NCI-H1694 (cell line): ENCODE measurements at places on chromosomes 12 and 14.
A peak's percentile ranks its signal among the peaks of the same experiment; 100 is the strongest.

GRCh38 chr12:104747330-104747729, 210.8 kb downstream of the SLC41A2 start:
- no peak for DNase-seq

- DNase-seq, result no peak
These were observed 2.0 kb upstream of the ZNF385A start for GRCh38 chr12:54386403-54387113.

DNA sequence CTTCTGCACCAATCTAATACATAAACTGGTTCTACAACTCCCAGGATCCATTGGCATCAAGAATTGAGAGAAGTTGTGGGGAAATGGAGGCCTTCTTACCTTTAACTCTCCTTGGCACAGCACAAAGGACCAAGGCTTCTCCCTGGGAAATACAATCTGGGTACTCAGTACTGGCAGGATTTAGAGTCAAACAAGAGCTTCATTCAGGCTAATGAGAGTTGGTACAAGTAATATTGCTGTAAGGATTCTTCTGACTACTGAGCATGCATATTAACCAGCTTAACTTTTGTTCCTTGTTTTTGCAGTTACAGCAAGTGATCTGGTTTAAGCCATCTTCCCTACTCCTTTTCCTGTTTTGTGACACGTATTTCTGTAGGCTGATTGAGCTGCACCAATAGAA, 76.2 kb upstream of the FERMT2 start:
- DNase-seq, result no peak

DNA sequence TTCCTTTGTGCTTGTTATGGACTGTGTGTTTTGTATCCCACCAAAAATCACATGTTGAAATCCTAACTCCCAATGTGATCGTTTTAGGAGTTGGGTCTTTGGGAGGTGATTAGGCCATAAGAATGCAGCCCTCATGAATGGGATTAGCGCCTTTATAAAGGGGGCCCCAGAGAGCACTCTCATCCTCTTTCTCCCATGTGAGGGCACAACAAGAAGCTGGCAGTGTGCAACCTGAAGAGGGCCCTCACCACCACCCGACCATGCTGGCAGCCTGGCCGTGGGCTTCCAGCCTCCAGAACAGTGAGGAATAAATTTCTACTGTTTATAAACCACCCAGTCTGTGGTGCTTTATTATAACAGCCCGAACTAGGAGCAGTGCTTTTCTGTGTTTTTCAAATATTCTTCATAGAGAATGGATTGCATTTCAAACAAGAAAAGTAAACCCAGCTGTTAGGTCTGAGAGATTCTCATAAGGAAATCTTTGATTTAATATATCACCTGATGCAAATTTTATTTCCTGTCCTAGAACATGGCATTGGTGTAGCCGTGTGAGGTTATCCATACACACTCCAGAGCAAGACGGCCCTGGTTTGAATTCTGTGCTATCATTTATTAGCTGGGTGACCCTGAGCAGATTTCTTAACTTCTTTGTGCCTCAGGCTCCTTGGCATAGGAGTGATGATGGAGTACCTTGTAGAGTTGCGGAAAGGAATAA, 27.8 kb downstream of the HSPB8 start:
- DNase-seq, result peak; percentile 33

DNA sequence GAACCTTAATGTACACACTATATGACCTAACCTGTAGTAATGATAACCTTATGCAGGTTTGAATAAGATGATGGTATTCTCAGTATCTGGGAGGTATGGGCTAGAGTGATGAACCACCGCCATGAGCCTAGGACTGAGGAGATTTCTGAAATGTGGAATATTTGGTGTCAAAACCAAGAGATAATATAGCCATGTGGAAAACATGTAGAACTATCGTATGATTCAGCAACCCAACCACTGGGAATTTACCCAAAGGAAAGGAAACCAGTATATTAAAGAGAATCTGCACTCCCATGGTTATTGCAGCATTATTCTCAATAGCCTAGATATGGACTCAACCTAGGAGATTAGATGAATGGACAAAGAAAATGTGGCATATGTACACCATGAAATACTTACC, 271.7 kb upstream of the BTG1 start:
- DNase-seq, result no peak

DNA sequence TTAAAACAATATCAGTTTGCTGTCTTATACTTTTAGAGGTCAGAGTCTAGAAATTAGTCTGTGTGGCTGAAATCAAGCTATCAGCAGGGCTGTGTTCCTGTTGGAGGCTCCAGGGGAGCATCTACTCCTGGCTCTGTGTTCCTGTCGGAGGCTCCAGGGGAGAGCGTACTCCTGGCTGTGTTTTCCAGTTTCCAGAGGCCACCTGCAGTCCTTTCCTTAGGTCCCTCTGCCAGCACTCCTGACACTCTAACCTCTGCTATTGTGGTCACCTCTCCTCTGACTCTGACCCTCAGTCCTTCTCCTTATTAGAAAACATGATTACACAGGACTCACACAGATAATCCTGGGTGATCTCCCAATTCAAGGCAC, 1140.7 kb upstream of the TMEM132C start:
- no peak for DNase-seq

DNA sequence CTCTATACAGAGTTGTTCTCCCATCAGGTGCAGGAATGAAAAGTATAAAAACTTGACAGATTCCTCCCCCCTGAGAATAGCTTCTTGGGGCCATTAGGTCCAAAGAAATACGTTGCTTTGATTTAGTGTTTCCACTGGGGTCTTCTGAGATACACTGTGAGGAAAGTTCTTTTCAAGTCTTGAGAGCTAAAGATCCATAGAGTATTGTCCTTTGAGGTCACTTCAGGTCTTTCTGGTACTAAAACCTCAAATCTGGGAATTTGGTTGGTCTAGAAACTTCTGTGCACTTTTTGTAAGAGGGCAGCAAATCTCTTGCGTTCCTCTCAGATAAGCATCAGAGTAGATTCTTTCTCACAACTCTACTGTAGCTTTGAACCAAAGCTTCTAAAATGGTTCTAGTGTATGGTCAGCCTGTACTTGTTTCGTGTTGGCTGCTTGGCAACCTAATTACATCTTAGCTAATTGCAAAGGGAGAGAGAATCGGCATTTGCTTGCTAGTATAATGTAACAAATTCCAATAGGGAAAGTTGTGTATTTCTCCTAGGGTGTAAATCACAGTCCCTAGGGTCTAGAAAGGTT, 10.0 kb downstream of the SRSF5 start:
- DNase-seq, result no peak

DNA sequence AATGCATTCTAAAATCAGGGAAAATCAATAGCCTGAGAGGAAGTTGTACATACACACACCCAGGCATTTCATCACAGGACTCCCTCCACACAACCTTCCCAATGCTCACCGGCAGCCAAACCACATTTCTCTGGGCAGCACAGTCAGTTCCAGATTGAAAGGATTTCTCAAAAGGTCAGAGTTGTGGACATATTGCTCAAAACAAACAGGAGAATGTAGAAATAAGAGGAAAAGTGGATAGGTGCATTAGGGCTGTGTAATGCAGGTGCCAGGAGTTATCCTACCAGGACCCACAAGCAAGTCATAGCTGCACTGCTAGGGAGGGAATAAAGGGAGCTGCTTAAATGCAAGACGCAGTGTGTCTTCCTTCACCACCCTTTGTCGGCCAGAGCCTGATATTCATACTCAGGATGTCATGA, 62.9 kb downstream of the GCH1 start:
- DNase-seq, result no peak

DNA sequence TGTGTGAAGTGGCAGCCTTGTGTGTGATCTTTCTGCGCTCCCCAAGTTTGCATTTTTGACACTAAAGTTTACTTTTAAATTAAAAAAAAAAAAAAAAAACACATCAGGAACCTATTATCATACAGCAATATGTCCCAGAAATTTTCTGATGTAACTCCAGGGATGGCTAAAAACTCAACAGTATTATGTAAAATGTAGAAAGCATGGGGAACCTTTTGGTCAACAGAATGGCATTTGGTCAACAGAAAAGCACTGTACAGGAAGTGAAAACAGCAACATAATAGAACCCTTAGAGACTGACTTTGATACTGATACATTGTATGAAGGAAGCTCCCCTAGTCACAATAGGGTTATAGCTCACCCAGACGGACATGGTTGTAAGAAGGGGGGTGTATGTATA, 224.3 kb downstream of the ITPR2 start:
- DNase-seq, result no peak

- DNase-seq, result no peak
These were observed 101.1 kb downstream of the RGS6 start for GRCh38 chr14:72033365-72033764.

- DNase-seq, result no peak
These were observed 221.4 kb downstream of the ITPR2 start for GRCh38 chr12:26611598-26611997.

DNA sequence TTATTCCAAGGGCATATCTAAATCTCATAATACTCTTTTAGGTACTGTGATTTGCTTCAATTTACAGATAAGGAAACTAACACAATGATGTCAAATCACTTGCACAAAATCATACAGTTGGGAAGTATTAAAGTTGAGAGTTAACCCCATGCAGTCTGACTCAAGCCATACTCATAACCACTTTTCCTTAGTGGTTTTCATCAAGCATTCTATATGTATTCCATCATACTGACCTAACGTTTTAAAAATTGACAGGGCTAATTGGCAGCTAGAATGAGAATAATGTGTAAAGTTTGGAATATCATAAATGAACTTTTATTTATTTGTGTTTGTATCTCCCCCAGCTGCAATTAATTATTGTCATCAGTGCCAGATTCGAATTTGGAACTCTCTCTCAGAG, 20.9 kb downstream of the PUS7L start:
- DNase-seq, result no peak

DNA sequence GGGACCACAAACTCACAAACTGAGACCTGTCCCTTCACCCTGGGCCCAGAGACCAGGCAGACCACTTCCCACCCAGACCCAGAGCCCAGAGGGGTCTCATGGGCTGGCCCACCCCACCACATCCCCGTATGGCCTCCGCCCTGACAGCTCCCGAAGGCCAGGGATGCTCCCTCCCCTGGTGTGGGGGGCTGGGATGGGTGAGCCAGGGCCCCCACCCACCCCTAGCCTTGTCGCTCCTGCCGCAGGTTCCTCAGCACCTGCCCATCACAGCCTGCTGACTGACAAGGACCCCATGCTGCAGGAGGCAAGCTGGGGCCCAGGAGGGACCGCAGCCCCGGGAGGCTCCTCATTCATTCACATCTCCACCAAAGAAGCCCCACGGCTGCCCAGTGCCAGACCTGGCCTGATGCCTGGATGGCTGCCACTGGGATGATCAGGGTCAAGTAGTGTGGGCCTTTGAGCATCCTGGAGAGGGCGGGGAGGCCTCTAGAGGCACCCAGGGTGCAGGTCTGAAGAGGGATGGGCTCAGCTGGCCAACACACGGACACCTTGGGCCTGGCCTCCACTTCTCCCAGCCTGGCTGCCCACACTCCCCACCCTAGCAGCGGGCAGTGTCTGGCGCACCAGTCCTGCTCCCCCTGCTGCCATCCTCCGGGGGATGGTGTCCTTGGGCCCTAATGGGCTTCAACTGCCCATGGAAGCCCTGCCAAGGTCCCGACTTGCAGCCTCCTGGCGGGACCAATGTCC, 24.7 kb upstream of the GPR132 start:
- no peak for DNase-seq
